ENCODE measurements at places on chromosomes 2 and 18. TPM values are rescaled to one million over a fixed set of nuclear protein-coding genes. Genes with fewer than 3 reads are reported as not detected.

The KYNU gene
- total RNA-seq: 11.7 TPM

GRCh38 chr18:51151568-51152511, 45.6 kb downstream of the MEX3C start:
- no peak for DNase-seq

The KCNE4 gene
- total RNA-seq: 2.0 TPM

GRCh38 chr18:56139372-56139771, 499.0 kb downstream of the TXNL1 start:
- no peak for DNase-seq

- DNase-seq: no peak
Observed at GRCh38 chr2:138113871-138114525, 149.7 kb downstream of the HNMT start.

- peak; percentile 62 for DNase-seq
Observed at GRCh38 chr2:105397025-105397722, 1.7 kb downstream of the FHL2 start.

- no peak for DNase-seq
Observed at GRCh38 chr2:134178138-134178877, 75.6 kb upstream of the MGAT5 start.

The LIMS3 gene
- total RNA-seq: 0.42 TPM

DNA sequence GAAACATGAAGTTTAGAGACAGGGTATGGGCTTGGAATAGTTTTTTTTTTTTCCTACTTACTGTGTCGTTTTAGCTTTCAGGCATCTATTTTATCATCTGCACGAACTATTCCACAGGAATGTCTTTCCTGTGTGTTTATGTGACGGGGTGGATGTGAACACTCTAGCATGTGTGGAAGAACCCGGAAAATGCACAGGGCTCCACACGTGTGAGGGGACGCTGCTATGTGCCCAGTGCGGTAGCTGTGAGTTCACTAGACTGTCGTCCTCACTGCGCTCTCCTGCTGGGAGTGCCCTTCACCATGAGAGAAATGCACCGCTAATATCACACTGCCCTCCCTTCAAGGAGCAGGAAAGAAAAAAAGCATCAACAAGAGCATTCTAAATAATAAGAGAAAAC, 250.8 kb upstream of the PXDN start:
- no peak for DNase-seq
